ENCODE measurements at places on chromosomes 1 and 21. TPM values are rescaled to one million over a fixed set of nuclear protein-coding genes. Genes with fewer than 3 reads are reported as not detected.

Gene CDK18
- total RNA-seq, result 22.3 TPM

Gene PPIAL4G
- total RNA-seq, result not detected

Gene LRRC38
- total RNA-seq, result not detected

Gene TMEM269
- not detected for total RNA-seq

Gene CFAP107
- not detected for total RNA-seq

Gene CFAP141
- total RNA-seq, result not detected

Gene TRIM45
- total RNA-seq, result 0.46 TPM

Gene RXFP4
- total RNA-seq, result not detected

Gene NID1
- total RNA-seq, result 51.4 TPM

DNA sequence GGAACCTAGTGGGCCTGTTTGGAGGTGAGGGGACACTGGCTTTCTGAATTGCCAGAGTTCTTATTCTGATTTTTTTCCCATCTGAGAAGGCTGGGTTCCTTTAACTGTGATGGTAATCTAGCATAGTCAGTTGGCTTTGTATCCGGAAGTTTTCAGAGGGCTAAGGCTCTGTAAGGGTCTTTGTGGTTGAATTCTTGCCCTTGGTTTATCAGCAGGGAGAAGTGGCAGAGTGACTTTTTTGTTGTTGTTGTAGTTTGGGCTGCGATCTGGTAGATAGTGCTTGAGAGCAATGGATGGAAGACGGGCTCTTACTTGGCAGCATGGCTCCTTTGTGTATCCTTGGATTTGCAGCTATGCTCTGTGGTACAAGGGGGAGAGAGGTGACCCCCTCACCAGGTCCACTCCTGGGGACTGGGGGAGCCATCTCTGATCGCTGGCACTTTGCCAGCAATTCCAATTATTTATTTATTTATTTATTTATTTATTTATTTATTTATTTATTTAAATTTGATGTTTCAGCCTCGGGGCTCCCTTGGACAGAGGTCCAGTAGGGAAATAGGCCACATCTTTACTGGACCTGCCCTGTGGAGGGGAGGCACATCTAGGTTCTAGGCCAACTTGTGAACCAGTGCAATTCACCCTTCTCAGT is 18.5 kb downstream of the TCP10L start:
- no peak for DNase-seq
- no peak overlapping the region for H3K4me3 ChIP-seq
- no peaks in the 10 kb centered on the region for H3K36me3 ChIP-seq
- no peak overlapping the region for H3K27ac ChIP-seq
- no peaks in the 10 kb centered on the region for H3K4me1 ChIP-seq
- H3K27me3 ChIP-seq, result no peaks in the 10 kb centered on the region

- no peak overlapping the region for H3K27ac ChIP-seq
- H3K36me3 ChIP-seq, result no peaks in the 10 kb centered on the region
- H3K27me3 ChIP-seq, result no peaks in the 10 kb centered on the region
- no peaks in the 10 kb centered on the region for H3K4me1 ChIP-seq
These were observed 144.4 kb upstream of the WNT4 start for GRCh38 chr1:22287273-22287672.

GRCh38 chr1:14442669-14443068 is 155.8 kb upstream of the KAZN start:
- H3K36me3 ChIP-seq, result no peaks in the 10 kb centered on the region
- H3K4me3 ChIP-seq, result no peak overlapping the region
- no peak overlapping the region for H3K27ac ChIP-seq
- H3K4me1 ChIP-seq, result no peaks in the 10 kb centered on the region
- DNase-seq, result no peak

DNA sequence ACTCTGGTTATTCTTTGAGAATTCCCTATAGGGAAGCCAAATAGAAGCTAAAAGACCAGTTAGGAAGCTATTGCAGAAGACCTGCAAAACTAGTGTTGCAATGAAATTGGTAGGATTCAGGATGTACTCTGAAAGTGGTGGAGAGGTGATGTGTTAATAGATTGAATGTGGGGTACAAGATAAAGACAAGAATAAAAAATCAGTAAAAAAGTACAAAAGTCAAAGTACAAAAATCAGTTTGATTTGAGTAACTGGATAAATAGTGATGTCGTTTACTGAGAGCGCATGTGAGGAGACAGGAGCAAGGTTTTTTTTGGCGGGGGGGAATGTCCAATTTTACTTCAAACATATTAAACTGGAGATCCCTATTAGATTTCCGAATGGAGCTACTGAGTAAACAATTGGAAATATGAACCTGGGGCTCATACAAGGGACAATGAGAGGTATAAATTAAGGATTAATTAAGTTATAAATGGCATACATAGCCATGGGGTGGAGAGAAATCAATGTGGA is 2.5 kb upstream of the DCAF8 start:
- no peak for DNase-seq
- peaks cover 40% of the 10 kb centered on the region for H3K4me1 ChIP-seq
- H3K36me3 ChIP-seq, result no peaks in the 10 kb centered on the region

GRCh38 chr1:218164930-218165700 is 120.0 kb upstream of the RRP15 start:
- H3K4me1 ChIP-seq, result no peaks in the 10 kb centered on the region
- peak overlapping the region; percentile 40 for H3K4me3 ChIP-seq
- H3K36me3 ChIP-seq, result no peaks in the 10 kb centered on the region
- H3K27me3 ChIP-seq, result peaks cover 38% of the 10 kb centered on the region
- DNase-seq, result no peak

GRCh38 chr1:226688808-226689207 is 50.3 kb downstream of the ITPKB start:
- H3K27ac ChIP-seq, result no peak overlapping the region
- no peak for DNase-seq
- no peaks in the 10 kb centered on the region for H3K4me1 ChIP-seq
- H3K36me3 ChIP-seq, result no peaks in the 10 kb centered on the region
- no peaks in the 10 kb centered on the region for H3K27me3 ChIP-seq

DNA sequence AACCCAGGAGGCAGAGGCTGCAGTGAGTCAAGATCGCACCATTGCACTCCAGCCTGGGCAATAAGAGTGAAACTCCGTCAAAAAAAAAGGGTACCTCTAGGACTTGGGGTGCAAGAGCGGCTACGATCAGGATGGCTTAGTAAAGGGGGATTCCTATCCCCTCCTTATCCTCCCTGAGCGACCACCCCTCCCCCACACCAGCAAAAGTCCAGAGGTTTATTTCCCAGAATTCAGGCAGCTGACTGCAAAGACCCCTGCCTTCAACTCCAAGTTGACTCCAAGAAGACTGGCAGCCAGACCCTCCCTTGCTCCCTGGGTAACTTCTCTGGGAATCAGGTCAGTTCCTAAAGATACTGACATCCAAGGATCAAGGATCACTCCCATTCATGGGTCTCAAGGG is 12.4 kb upstream of the PRDM16 start:
- H3K36me3 ChIP-seq, result no peaks in the 10 kb centered on the region
- H3K27ac ChIP-seq, result no peak overlapping the region
- no peak overlapping the region for H3K4me3 ChIP-seq
- H3K27me3 ChIP-seq, result no peaks in the 10 kb centered on the region
- no peak for DNase-seq
- no peaks in the 10 kb centered on the region for H3K4me1 ChIP-seq

- H3K27me3 ChIP-seq, result no peaks in the 10 kb centered on the region
- no peak overlapping the region for H3K4me3 ChIP-seq
- DNase-seq, result no peak
- no peaks in the 10 kb centered on the region for H3K4me1 ChIP-seq
- no peak overlapping the region for H3K27ac ChIP-seq
These were observed 597.1 kb upstream of the USP24 start for GRCh38 chr1:55812281-55812680.

- DNase-seq, result peak; percentile 88
- H3K36me3 ChIP-seq, result no peaks in the 10 kb centered on the region
- no peaks in the 10 kb centered on the region for H3K27me3 ChIP-seq
- H3K4me3 ChIP-seq, result peak within 1 kb of the TSS; percentile 82
- peaks cover 27% of the 10 kb centered on the region for H3K4me1 ChIP-seq
These were observed at the start of gene PLPP3 for GRCh38 chr1:56578963-56579875. Gene PLPP3, minus strand, starts transcription at chr1:56579563. Its CDS starts 547 bp downstream, at chr1:56579016.

DNA sequence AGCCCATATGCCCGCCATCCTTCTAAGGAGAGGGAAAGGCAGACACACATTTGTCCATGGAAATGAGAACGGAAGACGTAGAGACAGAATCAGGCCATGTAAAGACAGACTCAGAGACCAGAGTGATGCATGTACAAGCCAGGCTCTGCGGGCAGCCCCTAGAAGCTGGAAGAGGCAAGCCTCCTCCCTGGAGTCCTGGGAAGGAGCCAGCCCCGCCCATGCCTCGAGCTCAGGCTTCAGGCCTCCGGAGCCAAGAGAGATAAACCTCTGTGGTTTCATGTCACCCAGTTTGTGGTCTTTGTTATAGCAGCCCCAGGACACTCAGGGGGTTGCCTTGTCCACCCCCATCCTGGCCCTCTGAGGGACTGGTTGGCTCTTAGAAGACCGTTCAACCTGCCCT is 11.6 kb downstream of the PDE9A start:
- H3K27ac ChIP-seq, result no peak overlapping the region
- no peak overlapping the region for H3K4me3 ChIP-seq
- H3K4me1 ChIP-seq, result no peaks in the 10 kb centered on the region
- H3K27me3 ChIP-seq, result no peaks in the 10 kb centered on the region
- DNase-seq, result no peak

DNA sequence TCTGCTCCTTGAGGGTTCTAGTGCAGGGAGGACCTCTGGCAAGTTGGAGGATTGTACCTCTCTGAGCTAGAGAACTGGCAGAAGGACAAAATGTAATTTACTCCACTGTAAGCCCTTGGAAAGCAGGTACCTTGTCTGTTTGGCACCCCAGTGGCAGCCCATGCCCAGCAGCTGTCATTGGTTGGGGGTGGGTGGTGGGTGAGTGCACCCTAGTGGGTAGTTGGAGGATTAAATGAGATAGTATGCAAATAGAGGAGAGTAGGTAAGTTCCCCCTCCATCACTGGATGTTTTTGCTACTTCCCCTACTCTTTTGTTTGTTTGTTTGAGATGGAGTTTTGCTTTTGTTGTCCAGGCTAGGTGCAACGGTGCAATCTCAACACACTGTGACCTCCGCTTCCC is 69.8 kb downstream of the RYR2 start:
- H3K4me3 ChIP-seq, result no peak overlapping the region
- H3K27me3 ChIP-seq, result no peaks in the 10 kb centered on the region
- no peaks in the 10 kb centered on the region for H3K36me3 ChIP-seq
- H3K4me1 ChIP-seq, result no peaks in the 10 kb centered on the region
- no peak overlapping the region for H3K27ac ChIP-seq
- DNase-seq, result no peak

- DNase-seq, result no peak
- no peak overlapping the region for H3K27ac ChIP-seq
- no peaks in the 10 kb centered on the region for H3K27me3 ChIP-seq
- H3K4me3 ChIP-seq, result no peak overlapping the region
- H3K4me1 ChIP-seq, result no peaks in the 10 kb centered on the region
These were observed 531.6 kb downstream of the PTPRU start for GRCh38 chr1:29767769-29768425.

GRCh38 chr1:27342778-27343638 is 1.2 kb downstream of the SYTL1 start:
- H3K27me3 ChIP-seq, result no peaks in the 10 kb centered on the region
- peak; percentile 76 for DNase-seq
- H3K27ac ChIP-seq, result peak overlapping the region; percentile 62
- peak overlapping the region; percentile 0 for H3K4me3 ChIP-seq
- H3K36me3 ChIP-seq, result no peaks in the 10 kb centered on the region
- H3K4me1 ChIP-seq, result no peaks in the 10 kb centered on the region

DNA sequence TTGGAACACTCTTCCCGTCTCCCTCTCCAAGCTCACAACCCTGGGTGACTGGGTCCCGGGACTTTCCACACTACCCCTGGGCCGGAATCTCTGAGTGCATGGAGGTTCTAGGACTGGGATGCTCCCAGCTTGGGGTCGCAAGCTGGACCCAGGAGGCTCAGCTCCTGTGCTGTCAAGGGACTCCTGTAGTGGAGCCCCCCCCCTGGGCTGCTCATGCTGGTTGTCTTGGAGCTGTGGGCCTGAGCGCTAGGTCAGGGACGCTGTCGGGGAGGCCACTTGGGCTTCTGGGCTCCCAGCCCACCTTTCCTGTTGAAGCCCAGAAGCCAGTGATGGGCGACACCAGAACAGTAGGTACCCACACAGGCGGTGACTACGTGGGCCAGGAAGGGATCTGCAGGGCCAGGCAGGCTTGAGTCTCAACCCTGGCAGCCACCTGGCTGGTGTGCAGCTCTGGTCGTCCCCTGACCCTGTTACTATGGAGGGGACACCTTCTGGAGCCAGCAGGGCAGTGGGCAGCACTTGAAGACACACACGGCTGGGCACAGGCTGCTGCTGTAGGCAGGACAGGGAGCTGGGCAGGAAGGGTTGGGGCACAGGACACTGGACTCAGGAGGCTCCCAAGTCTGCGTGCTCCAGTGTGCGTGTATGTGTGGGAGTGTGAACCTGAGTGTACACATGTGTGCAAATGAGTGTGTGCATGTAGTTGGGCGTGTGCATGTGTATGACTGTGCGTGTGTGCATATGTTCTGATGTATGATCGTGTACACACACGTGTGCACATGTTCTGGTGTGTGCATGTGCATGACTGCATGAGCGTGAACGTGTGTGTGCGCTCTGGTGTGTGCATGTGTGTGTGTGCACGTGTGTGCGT is 3.0 kb downstream of the MMEL1 start:
- no peak overlapping the region for H3K27ac ChIP-seq
- DNase-seq, result no peak
- no peak overlapping the region for H3K4me3 ChIP-seq
- H3K36me3 ChIP-seq, result no peaks in the 10 kb centered on the region
- H3K27me3 ChIP-seq, result no peaks in the 10 kb centered on the region

GRCh38 chr1:22761101-22761500 is 50.5 kb downstream of the EPHB2 start:
- no peak overlapping the region for H3K27ac ChIP-seq
- H3K4me3 ChIP-seq, result no peak overlapping the region

GRCh38 chr1:181458419-181458818 is 24.9 kb upstream of the CACNA1E start:
- no peak overlapping the region for H3K4me3 ChIP-seq
- DNase-seq, result no peak
- H3K4me1 ChIP-seq, result no peaks in the 10 kb centered on the region
- no peaks in the 10 kb centered on the region for H3K36me3 ChIP-seq
- H3K27ac ChIP-seq, result no peak overlapping the region

DNA sequence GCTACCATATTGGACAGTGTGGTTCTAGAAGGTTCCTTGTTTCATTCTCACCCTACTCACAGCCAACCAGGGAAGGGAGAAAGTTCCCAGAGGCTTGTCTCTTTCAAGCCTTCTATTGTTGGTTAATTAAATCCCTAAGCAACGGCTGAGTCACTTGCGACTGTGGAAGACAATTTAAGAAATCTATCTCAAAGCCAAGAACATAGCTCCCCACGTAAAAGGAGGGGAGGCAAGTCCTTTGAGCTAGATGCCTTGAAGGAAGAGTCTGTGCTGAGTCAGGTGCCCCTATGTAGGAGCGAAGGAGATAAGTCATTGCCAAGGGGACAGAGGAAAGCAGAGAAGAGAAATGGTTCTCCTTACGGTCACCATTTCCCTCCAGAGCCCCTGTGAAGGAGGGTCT is 79.4 kb upstream of the PPP2R5A start:
- H3K36me3 ChIP-seq, result no peaks in the 10 kb centered on the region
- no peak for DNase-seq
- no peaks in the 10 kb centered on the region for H3K4me1 ChIP-seq
- no peak overlapping the region for H3K27ac ChIP-seq

Data from right lobe of liver (tissue), 6 donors.